Articular chondrocyte of knee joint (primary cell): ENCODE measurements at places on chromosomes 7 and 10. TPM values are rescaled to one million over a fixed set of nuclear protein-coding genes. Genes with fewer than 3 reads are reported as not detected.

LMOD2 gene
- not detected in 2 replicates for total RNA-seq

ZNF467 gene
- total RNA-seq, result under 0.01 and 0.11 TPM in 2 replicates

INSYN2A gene
- 0.13 TPM in 1 of 2 replicates, not detected in the other for total RNA-seq

CAMK1D gene
- total RNA-seq, result 14.4 and 19.3 TPM in 2 replicates

PDE1C gene
- total RNA-seq, result 23.3 and 30.8 TPM in 2 replicates

PRRT4 gene
- 0.11 TPM in 1 of 2 replicates, not detected in the other for total RNA-seq

SEMA3E gene
- 4.2 and 4.3 TPM in 2 replicates for total RNA-seq

TAF3 gene
- total RNA-seq, result 3.0 and 3.2 TPM in 2 replicates

CARD11 gene
- under 0.01 TPM in 1 of 2 replicates, not detected in the other for total RNA-seq

TMEM229A gene
- not detected in 2 replicates for total RNA-seq

TECPR1 gene
- 14.3 and 17.0 TPM in 2 replicates for total RNA-seq

CCDC172 gene
- total RNA-seq, result not detected in 2 replicates

CREB5 gene
- 111 and 117 TPM in 2 replicates for total RNA-seq

LRGUK gene
- total RNA-seq, result 0.26 and 0.76 TPM in 2 replicates

GIMAP8 gene
- 0.11 TPM in 1 of 2 replicates, not detected in the other for total RNA-seq

GPAM gene
- total RNA-seq, result 12.4 and 12.9 TPM in 2 replicates

MRLN gene
- not detected in 2 replicates for total RNA-seq

GIMAP1 gene
- total RNA-seq, result 0.13 TPM in 1 of 2 replicates, not detected in the other

WNT16 gene
- under 0.01 TPM in 2 replicates for total RNA-seq

DPP6 gene
- not detected in 2 replicates for total RNA-seq

GSDME gene
- total RNA-seq, result 18.4 and 18.8 TPM in 2 replicates
